ENCODE measurements at places on chromosomes 5 and 9. TPM values are rescaled to one million over a fixed set of nuclear protein-coding genes. Genes with fewer than 3 reads are reported as not detected.

- DNase-seq, result no peak
- no peaks in the 10 kb centered on the region for H3K27me3 ChIP-seq
- H3K27ac ChIP-seq, result no peak overlapping the region
Measured at GRCh38 chr5:40828690-40829661, 6.0 kb downstream of the RPL37 start.

DNA sequence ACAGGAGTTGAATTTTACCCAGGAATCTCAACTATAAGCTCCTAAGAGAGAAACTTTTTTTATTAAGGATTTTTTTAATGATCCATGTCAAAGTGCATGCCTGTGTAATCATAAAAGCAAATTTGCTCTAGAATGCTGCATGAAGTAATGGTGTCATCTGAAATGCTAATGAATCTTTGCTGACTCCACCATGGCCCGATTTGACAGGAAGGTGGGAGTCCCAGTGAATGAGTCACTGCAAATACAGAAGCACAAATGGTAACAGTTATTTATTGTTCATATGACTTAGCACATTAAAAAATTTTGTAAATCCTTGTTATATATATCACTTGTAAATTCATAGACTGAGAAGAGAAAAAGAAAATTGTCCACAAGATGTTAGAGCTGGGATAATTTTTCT, 341.3 kb downstream of the RASEF start:
- no peaks in the 10 kb centered on the region for H3K4me1 ChIP-seq
- H3K27me3 ChIP-seq, result no peaks in the 10 kb centered on the region
- DNase-seq, result no peak
- H3K36me3 ChIP-seq, result no peaks in the 10 kb centered on the region
- H3K4me3 ChIP-seq, result no peak overlapping the region

The NEURL1B gene
- 32.9 TPM for polyA plus RNA-seq

The SPATA31C1 gene
- polyA plus RNA-seq, result not detected

- DNase-seq, result no peak
- no peak overlapping the region for H3K4me3 ChIP-seq
- no peaks in the 10 kb centered on the region for H3K36me3 ChIP-seq
Measured at GRCh38 chr9:118148990-118149389, 444.8 kb downstream of the TLR4 start.

The MCTP1 gene
- 4.4 TPM for polyA plus RNA-seq

DNA sequence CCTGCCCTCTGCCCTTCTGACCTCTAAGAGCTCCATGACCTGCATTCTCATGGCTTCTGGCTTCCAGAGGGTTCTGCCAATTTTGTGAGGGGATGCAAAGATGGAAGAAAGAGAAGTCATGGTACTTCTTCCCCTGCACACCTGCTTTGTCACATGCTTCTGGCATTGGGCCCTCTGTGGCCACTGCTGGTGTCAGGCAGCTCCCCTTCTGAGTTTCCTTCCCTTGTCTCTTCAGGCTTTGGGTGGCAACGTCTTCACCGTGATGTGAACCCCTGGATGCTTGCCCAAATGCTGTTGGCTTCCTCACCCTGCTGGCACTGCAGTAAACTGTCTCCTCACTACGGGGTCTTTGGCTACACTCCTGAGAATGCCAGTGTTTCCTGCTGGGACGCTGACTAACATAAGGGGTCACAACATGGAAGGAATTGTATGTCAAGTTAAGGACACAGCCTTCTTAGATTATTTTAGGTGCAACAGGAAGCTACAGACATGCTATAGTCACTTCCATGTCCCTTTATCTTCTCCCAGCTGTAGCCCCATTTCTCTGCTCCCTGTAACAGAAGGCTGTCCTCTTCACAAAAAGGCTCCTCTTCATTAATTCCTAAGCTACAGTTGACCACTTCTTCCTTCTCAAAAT, 8.9 kb upstream of the CLINT1 start:
- no peak overlapping the region for H3K27ac ChIP-seq
- DNase-seq, result no peak
- no peaks in the 10 kb centered on the region for H3K4me1 ChIP-seq
- no peaks in the 10 kb centered on the region for H3K36me3 ChIP-seq
- H3K4me3 ChIP-seq, result no peak overlapping the region

DNA sequence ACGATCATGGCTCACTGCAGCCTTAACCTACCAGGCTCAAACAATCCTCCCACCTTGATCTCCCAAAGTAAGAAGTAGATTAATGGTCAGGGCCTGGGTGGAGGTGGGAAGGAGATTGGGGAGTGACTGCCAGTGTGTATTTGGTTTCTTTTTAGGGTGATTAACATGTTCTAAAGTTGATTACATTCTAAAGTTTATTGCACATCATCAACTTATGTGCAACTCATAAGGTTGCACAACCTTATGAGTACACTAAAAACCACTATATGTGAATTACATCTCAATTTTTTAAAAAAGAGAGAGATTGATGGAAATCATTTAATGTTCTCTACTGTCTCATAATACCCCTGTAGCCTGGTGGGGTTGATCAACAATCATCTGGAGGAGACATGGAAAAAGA, 218.1 kb downstream of the AOPEP start:
- H3K36me3 ChIP-seq, result no peaks in the 10 kb centered on the region
- no peak overlapping the region for H3K27ac ChIP-seq
- H3K4me3 ChIP-seq, result no peak overlapping the region
- H3K27me3 ChIP-seq, result no peaks in the 10 kb centered on the region
- peaks cover 12% of the 10 kb centered on the region for H3K4me1 ChIP-seq
- no peak for DNase-seq

DNA sequence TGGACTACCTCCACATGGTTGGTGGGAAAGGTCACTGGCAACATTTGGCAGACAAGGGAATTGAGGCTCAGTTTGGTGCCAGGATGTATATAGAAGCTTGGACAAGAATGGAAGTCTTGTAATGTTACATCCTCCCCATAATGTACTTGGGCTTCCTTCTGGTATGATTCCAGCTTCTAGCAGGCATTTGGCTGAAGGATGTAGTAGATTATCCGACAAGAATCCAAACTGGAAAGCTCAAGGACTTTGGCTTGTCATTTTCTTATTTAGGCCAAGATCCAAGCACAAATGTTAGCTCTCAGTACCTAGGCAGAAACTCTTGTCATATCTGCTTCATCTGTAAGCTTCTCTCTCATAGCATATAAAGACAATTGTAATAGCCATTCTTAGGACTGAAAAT, 209.1 kb downstream of the MAPKAP1 start:
- DNase-seq, result no peak
- H3K27me3 ChIP-seq, result no peaks in the 10 kb centered on the region
- no peak overlapping the region for H3K27ac ChIP-seq
- no peaks in the 10 kb centered on the region for H3K4me1 ChIP-seq
- peaks cover under 1% of the 10 kb centered on the region for H3K36me3 ChIP-seq

DNA sequence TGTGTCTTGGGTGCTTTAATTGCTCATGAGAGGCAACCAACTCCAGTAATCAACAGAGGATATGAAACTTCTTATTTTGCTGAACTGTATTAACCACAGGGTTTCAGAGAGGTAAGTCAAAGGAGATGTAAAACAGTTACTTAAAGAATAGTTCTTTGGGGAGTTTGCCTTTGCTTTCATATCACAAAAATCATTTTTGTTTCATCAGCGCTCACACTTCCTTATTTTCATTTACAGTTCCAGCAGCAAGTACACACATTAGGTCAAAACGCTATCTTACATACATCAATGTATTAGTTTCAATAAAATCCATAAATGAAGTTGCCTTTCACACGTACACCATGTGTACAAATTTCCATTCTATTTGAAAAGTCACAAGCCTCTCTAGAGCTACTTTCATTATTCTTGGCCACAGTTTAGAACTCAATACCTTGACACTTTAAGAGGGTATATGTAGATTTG, 50.1 kb downstream of the ST8SIA4 start:
- peaks cover 16% of the 10 kb centered on the region for H3K36me3 ChIP-seq
- no peak for DNase-seq
- H3K27ac ChIP-seq, result peak overlapping the region; percentile 39

The SLC6A3 gene
- polyA plus RNA-seq, result 3.3 TPM
